ENCODE measurements at places on chromosomes 3 and 15.

DNA sequence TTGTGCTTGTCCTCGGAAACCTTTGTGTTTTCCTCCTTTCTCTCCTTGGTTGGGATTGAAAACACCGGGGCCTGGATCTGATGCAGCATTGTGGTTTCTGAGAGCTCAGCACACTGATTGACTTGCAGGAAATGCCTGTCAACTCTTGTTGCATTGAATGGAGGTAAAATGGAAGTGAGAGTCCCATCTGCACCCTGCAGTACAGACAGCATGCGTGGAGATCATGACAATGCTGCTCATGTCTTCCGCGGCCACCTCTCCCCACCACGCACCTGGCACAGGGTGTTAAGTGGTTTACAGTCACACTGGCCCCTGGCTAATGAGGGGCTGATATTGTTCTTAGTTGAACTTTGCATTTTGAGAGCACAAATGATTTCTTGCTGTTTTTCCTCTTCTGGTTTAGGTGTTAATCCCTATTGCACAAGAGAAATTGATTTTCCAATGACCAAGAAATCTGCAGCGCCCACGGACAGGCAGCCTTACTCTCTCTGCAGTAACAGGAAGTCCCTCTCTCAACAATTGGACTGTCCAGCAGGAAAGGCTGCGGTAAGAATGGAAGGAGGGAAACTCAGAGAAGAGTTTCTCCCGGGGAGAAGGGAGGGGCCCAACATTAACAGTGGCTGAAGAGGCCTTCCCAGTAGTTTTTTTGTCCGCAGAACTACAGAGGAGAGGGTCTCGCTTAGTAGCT lies 58.5 kb downstream of the STARD5 start:
- no peak for DNase-seq

DNA sequence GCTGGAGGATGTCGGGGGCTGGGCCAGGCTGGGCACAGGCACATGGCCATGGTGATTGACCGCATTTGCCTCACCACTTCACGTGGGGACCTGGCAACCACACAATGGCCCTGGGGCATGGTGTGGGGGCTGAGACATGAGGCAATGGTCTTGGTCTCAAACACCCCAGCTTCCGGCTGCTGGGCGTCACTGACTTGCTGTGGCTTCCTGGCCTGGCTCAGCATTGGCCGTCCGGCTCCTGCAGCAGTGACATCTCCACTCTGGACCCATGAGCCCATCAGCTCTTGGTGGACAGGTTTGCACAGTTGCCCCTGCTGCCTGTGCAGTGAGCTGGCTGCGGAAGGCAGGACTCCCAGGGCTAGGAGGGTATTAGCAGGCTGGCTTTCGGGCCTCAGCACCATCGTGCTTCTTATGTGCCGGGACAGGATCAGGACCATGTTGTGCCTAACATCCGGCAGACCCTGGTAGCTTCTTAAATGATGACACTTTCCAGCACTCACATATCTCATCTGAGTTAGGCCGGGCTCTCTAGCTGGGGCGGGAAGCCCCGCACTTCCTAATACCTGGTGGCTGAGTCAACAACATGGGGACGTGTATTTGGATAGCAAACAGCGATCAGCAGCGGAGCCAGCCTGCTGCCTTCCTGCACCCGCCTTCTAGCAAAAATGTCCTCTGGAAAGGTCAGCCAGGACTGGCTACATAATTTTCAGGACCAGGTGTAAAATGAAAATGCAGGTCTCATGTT lies 34.1 kb downstream of the ZNF710 start:
- DNase-seq, result peak; percentile 51

DNA sequence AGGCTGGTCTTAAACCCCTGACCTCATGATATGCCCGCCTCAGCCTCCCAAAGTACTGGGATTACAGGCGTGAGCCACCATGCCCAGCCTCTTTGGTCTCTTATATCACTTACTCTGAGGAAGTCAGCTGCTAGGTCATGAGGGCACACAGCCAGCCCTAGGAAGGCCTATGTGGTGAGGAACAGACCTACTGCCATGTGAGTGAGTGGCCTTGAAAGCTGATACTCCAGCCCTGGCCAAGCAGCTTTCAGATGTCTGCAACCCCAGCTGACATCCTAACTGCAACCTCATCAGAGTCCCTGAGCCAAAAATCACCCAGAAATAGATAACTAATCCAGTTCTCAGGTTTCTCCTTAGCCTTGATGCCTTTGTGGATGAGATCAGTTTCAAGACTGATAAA lies 224.3 kb downstream of the EDEM1 start:
- no peak for DNase-seq

DNA sequence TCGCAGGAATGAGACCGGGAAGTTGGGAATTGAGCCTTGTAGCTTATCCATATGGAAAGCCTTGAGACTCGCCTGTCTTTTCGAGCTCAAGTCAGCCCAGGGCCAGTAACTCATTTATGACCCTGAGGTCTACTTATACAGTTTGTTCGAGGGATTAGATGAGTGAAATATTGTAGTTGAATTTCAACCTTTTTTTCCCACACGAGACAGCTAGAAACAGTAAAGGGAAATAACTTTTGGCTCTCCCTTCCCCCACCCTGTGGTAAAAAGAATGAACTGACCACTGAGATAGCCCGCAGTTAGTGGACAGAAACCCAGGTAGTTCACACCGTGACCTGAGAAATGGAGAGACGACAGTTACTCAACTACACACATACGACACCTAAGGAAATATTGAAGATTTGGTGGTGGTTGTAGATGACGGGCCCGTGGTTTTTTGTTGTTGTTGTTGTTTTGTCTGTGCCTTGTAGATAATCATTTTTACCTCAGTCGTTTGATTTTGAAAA lies 841 bp downstream of the EIF3J start:
- DNase-seq, result no peak

GRCh38 chr3:51921081-51921578 lies 18.0 kb upstream of the IQCF1 start:
- no peak for DNase-seq

DNA sequence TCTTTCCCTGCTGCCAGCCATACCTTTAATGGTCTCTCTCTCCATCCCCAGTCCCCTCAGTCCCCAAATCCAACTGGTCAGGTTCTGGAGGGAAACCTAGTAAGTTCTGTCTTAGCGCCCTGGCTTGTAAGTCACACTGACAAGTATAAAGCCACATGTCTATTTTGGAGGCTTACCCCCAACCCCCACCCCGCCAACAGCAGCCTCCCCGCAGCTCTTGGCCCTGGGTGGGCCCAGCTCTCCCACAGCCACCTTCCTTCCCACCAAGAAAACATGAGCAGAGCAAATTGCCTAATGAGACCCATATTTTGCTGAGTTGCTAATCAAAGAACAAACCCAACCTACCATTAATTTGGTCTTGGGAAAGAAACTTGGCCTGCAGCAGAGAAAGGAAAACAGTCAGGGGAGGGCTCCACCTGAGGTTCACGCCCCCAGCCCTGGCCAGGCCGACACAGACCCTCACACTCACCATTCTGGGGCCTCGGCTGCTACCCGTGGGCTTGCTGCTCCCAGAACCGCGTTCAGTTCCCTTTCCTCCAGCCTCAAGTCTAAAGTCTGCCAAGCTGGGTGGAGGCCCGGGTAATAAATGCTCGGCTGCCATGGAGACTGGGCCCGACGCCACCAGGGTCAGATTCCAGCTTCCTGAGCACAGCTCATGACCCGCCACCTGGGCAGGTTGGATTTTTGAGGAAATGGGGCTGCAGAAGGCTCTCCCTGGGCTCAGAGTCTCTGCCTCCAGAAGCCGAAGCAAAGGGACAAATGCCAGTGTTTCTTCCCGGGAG lies at the start of gene CALML4:
Gene CALML4 (minus strand): TSS at position 557 of the 782 bp plus-strand sequence. CDS start 85 bp downstream, at position 472.
- peak; percentile 68 for DNase-seq

DNA sequence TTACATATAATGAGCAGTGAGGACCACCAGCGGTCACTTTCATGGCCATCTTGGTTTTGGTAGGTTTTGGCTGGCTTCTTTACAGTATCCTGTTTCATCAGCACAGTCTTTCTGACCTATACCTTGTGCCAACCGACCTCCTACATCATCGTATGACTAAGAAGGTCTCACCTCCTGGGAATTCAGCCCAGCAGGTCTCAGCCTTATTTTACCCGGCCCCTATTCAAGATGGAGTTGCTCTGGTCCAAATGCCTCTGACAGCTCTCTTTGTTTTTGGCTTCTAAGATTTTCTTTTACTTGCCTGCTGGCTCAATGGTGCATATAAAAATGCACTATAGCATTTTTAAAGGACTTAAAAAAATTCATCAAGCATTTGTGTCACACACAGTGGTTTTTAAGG lies 3.2 kb upstream of the MME start:
- no peak for DNase-seq

DNA sequence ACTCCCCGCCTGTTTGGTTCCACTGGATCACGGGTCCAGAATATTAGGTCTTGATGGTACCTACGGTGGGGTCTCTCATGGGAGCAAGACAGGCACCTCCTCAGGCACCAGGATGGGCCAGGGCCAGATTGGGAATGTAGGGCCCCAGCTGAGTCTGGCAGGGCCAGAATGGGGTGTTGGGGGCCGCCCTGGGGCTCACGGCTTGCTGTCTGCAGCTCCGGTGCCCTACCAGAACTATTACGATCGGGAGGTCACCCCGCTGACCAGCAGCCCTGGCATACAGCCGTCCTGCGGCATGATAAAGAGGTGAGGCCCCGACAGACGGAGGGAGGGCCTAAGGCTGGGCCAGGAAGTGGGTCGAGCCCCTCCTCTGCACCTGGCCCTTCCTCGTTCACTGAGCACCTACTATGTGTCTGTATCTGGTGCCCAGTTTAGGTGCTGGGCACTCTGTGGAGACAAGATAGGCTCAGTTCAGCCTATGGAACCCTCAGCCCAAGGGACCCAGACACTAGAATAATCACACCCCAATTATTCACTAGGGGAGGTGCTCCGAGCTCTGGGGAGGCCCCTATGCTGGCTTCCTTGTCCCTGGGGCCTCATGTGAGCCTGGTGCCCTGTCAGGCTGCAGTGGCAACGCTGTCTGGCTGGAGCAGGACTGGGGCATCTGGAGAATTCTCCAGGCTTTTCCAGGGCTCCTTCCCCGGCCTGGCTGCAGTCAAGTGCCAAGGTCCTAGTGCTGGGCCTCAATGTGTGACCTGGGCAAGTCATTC lies 37.9 kb downstream of the PSTPIP1 start:
- DNase-seq, result no peak

- DNase-seq, result no peak
These were observed 120.5 kb downstream of the FOXB1 start for GRCh38 chr15:60124460-60125070.

DNA sequence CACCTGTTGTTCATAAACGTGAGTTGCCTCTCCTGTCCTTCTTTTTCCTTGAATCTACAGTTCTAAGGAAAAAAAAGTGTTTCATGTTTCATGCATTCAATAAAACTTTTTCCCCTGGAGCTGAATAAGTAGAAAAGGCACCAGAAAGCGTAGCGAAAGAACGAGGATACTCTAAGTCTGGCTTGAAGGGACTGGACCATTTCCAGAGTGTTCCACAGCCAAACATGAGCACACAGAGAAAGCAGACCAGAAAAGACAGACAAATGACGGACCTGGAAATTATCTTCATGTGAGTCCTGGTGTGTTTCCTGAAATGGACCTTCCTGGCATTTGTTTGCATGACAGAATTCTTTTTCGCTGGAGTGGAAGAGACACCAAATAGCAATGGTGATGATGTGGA lies 204.7 kb downstream of the SV2B start:
- no peak for DNase-seq

GRCh38 chr3:100335434-100335833 lies 877 bp downstream of the NIT2 start:
- DNase-seq, result no peak

DNA sequence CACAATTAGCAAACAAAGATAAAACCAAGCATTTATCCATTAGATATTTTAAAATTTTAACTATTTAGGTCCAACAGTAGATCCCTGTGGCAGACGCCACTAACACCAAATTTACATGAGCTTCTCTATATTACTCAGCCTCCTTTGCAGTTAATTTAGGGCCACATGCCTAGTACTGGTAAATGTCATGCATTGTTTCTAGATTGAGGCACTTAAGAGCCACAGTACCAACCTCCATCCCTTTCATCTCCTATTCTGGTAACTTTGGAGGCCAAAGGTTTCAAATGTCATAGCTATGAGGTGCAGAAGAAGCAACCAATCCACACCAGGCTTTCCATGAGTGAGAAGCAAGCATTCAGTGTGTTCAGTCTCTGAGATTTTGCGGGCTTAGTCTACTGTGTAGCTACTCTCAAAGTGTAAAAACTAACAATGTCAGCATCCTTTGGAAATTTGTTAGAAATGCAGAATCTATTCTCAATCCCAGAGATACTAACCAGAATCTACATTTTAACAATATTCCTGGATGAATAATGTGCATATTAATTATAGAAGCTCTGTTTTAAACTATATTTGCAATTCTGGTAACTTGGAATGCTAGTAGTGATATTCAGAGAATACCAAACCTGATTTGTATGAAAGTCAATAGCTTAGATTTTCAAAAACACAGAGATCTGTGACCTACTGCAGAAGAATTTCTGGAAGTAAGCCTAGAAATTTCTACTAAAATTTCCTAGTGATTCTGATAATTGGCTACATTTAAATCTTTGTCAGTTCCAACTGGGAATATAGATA lies 206.3 kb upstream of the CD96 start:
- DNase-seq, result no peak

- no peak for DNase-seq
These were observed 10.0 kb downstream of the MRPS25 start for GRCh38 chr3:15055019-15055557.

DNA sequence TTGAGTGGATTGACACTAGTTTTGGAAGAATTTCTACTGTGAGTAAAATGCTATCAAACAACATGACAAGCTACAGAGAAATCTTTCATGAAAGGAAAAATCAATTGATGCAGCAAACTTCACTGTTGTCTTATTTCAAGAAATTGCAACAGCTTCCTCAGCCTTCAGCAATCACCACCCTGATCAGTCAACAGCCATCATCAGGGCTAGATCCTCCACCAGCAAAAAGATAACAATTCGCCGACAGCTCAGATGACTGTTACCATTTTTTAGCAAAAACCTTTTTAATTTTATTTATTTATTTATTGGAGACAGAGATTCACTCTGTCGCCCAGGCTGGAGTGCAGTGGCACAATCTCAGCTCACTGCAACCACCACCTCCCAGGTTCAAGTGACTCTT lies 44.0 kb downstream of the MLH1 start:
- no peak for DNase-seq

DNA sequence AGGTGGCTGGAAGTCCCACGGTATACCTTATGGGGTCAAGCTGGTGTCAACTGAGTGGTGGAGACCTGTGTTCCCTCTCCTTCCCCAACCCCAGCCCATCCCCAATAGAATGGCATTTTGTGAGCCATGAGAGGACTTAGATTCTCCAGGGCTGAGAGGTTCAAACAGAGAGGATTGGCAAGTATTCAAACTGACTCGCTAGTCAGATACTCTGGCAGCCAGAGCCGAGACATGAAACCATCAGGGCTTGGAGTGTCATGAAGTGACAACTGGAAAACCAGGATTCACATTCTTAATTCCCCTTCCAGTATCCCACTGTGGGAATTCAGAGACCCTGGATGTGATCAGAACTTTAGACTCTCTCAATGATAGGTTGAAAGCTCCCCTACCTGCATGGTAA lies 159.4 kb upstream of the SNTN start:
- DNase-seq, result no peak

Data from heart right ventricle (tissue), 16 donors.